Activated T-helper 17 cell treated with anti-CD3 and anti-CD28 coated beads, Interleukin-2, amount 50 U/mL, for 72 hours (primary cell): ENCODE measurements at places on chromosomes 3 and 15. TPM values are rescaled to one million over a fixed set of nuclear protein-coding genes. Genes with fewer than 3 reads are reported as not detected.

The PPARG gene
- 1.5 TPM for total RNA-seq

The ADAMTSL3 gene
- total RNA-seq: not detected

The BNIP2 gene
- 59.2 TPM for total RNA-seq

The SNRPA1 gene
- 127 TPM for total RNA-seq

The MYO1E gene
- total RNA-seq: 30.1 TPM

The OR5H2 gene
- not detected for total RNA-seq

DNA sequence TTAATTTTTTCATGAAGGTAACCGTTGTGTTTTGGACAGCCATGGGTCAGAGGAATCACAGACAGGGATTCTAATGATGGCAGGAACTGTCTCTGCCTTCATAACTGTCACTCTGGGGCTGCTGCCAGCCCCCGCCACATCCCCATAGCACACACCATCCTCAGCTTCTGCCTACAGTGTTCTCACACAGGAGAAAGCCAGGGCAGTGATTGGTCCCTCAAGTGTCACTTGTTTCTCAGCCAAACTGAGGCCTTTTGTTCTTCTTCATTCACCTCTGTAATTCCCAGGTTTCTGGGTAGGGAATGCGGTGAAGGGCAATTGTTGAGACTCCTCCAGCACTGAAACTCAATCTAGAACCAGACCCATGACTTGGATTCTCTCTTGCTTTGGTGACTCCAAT lies 65.4 kb upstream of the C3orf80 start:
- no peak overlapping the region for H3K4me3 ChIP-seq
- H3K36me3 ChIP-seq: no peaks in the 10 kb centered on the region
- ATAC-seq: no peak
- H3K27me3 ChIP-seq: peaks cover 10% of the 10 kb centered on the region
- H3K4me1 ChIP-seq: no peaks in the 10 kb centered on the region

DNA sequence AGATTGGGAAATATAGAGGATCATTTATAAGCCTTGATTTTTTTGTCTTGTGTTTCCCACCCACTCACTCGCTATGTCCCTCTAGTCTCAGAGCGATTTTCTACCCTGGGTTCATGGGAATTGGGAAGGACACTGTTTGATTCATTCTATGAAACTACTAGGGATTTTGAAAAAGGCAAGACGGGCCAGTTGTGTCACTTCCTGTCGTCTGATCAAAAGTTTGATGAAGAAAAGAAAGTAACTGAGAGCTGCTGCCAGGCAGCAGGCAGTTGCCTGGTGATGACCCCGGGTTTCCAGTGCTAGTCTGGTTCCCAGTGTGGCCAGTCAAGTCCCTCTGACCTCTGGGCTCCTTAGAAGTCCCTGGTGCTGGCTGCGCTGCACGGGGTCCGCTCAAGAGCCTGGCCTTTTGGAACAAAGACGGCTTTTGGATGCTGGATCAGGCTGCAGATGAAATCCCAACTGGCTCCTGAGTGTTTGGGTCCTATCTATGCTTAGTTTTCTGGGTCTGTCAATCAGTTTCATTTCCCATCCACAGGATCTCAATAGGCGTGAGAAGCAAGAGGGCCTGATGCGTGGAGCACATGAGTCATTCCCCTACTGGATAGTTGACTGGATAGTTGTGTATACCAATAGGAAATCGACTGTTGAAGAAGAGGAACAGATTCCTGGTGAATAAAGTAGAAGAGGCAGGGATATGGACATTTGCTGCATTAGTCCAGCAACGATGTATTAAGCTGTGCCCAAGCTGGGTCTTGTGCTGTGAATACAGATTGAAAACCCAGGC lies 89.7 kb downstream of the EEFSEC start:
- H3K27ac ChIP-seq: peak overlapping the region; percentile 82
- peaks cover 15% of the 10 kb centered on the region for H3K36me3 ChIP-seq
- H3K27me3 ChIP-seq: no peaks in the 10 kb centered on the region
- ATAC-seq: peak; percentile 61

DNA sequence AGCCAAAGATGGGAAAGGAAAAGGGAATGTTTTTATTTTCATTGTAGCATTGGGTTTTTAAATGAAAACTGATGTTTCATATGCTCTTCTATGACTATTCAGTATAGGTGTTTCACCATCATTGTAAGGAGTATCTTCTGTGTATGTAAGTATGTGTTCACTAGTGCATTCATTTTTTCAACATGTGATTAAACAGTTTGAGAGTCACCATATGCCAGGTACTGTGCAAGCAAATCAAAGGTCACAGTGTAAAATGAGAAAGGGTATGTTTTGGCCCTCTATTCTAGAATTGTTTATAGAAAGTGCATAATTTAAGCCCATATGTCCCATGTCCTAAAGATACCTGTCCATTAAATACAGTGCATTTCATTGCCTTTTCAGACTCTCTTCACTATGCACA lies 207.2 kb downstream of the ZBTB20 start:
- H3K27me3 ChIP-seq: no peaks in the 10 kb centered on the region
- no peak for ATAC-seq
- no peaks in the 10 kb centered on the region for H3K4me1 ChIP-seq

DNA sequence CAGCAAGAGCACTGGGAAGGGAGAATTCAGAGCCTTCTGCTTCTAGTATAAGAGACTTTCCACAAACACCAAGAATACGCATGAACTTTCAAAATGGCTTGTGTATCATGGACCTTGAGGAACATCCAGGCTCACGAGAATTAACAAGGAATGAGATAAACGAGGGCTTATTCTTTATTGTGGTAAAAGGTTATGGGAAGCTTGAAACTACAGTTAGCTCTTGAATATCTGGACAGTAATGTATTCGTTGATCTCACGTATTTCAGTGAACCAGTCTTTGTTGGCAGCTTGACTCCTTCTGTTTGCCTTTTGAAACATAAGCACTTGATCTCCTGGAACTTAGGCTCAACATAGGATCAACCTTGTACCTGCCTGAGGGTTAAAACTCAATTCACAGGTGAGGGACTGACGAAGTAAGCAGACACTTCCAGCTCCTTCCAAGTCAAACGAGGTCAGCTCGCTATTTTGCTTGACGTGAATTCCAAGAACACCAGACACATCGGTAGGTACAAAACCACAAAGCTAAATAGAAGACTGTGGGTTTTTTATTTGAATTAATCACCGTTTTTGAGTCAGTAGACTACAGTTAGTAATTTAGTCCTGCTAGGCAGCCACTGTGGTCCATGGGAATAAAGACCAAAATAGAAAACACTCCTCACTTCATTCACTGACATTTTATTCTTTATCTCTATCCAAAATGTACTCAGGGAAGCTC lies 30.8 kb downstream of the GALNT15 start:
- peaks cover 23% of the 10 kb centered on the region for H3K4me1 ChIP-seq
- H3K27ac ChIP-seq: peak overlapping the region; percentile 73
- no peaks in the 10 kb centered on the region for H3K36me3 ChIP-seq
- ATAC-seq: peak; percentile 71
- H3K27me3 ChIP-seq: peaks cover 20% of the 10 kb centered on the region

- H3K4me3 ChIP-seq: no peak overlapping the region
- H3K4me1 ChIP-seq: no peaks in the 10 kb centered on the region
- no peaks in the 10 kb centered on the region for H3K36me3 ChIP-seq
- ATAC-seq: no peak
- no peak overlapping the region for H3K27ac ChIP-seq
Measured at GRCh38 chr15:77720655-77721054, 87.9 kb upstream of the LINGO1 start.

GRCh38 chr3:72663429-72663828 lies 184.8 kb downstream of the SHQ1 start:
- no peak overlapping the region for H3K4me3 ChIP-seq
- no peak overlapping the region for H3K27ac ChIP-seq
- H3K4me1 ChIP-seq: peaks cover 2% of the 10 kb centered on the region
- ATAC-seq: no peak

- H3K27ac ChIP-seq: no peak overlapping the region
- no peaks in the 10 kb centered on the region for H3K27me3 ChIP-seq
- no peak overlapping the region for H3K4me3 ChIP-seq
- no peaks in the 10 kb centered on the region for H3K36me3 ChIP-seq
- no peak for ATAC-seq
- H3K4me1 ChIP-seq: no peaks in the 10 kb centered on the region
Measured at GRCh38 chr3:83662381-83662960, 1296.3 kb upstream of the CADM2 start.
